ENCODE measurements at places on chromosomes 11 and 22.

GRCh38 chr11:119094816-119095065 lies 6.9 kb downstream of the DPAGT1 start:
- DNase-seq: no peak

GRCh38 chr11:6941970-6942369 lies 15.7 kb downstream of the ZNF215 start:
- DNase-seq: no peak

DNA sequence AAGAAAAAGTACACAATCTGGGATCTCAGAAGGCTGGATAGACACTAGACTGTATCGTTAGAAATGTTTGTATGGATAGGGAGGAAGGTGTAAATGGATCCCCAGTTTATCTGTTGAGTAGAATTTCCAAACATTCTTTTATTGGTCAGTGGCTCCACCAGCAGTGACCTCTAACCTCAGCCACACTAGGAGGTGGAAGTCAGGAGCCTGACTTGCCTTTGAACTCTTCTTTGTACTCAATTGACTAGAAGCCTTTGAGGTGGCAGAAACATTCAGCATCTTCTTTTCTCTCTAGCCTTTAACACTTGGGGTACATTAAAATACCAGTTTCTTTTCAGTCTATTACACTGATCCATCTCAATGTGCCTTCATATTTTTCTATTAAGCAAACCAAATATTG lies 39.1 kb downstream of the EXT2 start:
- DNase-seq: no peak

DNA sequence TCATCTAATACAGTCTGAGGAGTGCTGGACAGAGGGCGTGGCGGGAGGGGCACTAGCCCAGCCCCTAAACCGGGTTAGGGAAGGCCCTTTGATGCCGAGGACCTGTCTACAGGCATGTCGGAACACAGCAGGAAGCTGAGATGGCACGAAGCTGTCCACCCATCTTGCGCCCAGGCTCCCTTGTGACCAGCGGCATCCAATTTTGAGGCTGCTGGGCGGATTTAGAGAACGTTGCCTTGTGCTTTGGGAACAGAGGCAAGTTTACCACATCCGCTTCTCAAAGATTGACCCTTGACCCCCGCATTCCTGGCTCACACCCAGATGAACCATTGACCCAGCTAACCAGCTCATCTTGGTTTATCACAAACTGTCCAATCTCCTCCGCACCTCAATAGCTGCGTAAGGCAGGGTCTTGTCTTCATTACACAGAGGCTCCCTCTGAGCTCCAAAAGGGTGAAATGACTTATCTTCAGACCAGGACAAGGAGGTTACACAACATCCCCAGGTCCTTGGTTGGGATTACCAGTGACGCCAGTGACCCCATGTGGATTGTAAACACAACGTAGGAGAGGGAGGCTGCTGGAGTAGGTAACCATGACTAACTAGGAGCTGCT lies 4.5 kb downstream of the FAM83F start:
- DNase-seq: no peak

GRCh38 chr11:75627906-75628668 lies 40.8 kb downstream of the MAP6 start:
- no peak for DNase-seq

GRCh38 chr11:24805671-24806070 lies 308.8 kb downstream of the LUZP2 start:
- DNase-seq: no peak

DNA sequence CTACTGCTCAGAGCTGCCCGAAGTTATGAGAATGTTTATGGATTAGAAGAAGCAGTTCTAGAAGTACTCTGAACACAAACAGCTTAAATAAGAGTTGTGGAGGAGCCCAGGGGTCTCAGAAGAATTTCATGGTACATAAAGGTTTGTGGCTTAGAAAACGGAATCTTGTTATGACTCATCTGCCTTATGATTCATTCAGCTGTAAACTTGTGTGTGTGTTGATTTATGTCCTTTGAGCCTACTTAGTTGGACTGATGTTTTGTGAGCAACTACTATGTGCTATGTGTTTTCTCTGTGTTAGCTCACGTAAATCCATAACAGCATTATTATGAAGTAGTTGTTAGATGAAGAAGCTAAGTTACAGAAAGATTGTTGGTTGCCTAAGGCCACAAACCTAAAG lies 203.7 kb downstream of the PGR start:
- no peak for DNase-seq

- no peak for DNase-seq
Observed at GRCh38 chr11:3796801-3797328, 489 bp downstream of the NUP98 start.

- no peak for DNase-seq
Observed at GRCh38 chr11:93407777-93408401, 77.3 kb downstream of the DEUP1 start.

GRCh38 chr11:66693356-66694055 lies 15.8 kb upstream of the RBM4B start:
- DNase-seq: no peak

GRCh38 chr22:30763815-30764673 lies 69.4 kb downstream of the OSBP2 start:
- DNase-seq: peak; percentile 55

DNA sequence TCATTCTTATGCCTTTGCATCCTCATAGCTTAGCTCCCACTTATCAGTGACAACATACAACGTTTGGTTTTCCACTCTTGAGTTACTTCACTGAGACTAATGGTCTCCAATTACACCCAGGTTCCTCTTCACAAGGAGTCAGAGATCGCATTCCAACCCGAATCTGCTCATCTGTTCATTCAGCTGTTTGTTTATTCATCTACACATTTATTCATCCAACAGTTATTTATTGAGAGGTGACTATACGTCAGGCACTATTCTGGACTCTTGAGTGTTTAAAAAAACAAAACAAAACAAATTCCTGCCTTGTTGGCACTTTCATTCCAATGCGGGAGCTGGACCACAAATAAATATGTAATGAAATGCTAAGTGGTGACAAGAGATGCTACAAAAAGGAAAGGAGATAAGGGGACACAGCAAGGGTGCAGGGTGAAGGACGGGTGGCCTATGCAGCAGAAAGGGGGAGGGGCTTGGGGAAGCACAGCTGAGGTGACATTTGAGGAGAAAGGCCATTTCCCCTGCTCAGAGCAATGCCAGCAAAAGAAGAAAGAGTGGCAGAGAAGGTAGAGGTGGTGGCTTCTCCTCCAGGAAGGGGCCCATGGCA lies 393.8 kb upstream of the SYN3 start:
- no peak for DNase-seq

DNA sequence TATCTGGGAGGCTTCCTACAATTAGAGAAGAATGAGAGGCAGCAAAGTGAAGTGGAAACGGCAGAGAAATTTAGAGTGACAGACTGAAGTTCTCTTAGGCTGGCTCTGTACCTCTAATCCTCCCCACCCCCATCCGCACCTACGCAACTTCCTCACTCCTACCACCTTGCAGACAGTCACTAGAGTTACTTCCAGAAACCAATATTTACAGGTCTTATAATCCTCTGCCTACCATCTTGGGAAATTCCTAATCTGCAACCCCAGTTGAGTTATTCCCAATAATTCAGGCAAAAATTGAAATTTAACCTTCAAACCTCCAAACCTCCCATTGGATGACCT lies 71.7 kb downstream of the PAK1 start:
- no peak for DNase-seq

GRCh38 chr22:49271831-49272230 lies 555.8 kb downstream of the BRD1 start:
- no peak for DNase-seq

DNA sequence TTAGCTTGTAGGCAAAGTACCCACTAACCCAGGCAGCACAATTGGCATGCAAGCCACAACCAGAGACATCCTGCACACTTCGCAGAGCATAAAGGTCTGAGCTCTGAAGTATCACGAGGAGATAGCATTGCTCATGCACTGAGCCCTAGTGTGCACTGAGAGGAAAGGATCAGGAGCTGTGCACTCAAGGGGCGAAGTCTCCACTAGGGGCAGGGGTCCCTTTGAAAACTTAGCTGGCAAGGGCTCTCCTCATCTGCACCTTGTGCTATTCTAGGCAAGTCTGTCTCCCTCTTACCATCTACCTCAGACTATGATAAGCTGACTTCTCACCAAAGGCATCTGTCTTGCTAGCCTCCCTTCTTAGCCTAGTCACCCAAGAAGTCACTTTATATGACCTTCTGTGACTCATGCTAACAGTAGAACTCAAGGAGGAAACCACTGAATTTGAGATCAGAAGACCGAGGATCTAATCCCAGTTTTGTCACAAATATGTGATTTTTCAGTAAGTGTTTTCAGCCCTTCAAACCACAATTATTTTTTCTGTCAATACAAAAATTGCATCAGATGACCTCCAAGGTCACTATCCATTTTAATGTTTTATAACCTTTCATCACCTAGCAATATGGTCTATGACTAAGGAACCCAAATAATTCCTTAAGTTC lies 1078.0 kb downstream of the NTM start:
- DNase-seq: no peak

DNA sequence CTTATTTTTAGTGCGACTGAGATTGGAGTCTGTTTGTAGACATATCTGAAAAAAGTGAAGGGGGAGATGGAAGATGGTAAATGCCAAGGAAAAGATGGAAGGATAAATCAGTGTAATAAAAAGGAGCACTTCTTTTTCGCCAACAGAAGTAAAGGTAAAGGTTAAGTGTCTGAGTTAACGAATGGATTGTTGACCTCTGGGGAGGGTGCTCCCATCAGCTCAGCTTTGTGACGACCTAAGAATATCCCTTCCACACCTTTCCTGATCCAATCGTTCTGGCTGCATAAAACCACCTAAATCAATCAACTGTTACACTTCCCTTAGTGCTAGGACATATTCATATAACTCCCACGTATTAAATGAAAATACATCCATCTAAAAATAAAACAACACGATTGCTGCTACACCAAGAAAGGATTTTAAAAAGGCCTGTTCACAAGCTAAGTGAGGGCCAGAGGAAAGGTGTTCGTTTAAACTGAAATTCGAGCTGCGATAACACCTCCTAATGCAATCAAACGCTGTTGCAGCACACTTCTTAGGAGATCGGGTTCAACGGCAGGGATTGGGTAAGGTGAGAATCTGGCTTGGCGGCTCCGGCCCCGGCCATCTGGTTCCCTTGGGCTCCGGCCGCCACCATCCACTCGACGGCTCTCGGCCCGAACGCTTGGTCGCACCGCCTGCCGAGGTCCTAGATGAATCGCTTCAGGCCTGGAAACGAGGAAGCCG lies 658 bp downstream of the C11orf71 start:
- DNase-seq: peak; percentile 56

DNA sequence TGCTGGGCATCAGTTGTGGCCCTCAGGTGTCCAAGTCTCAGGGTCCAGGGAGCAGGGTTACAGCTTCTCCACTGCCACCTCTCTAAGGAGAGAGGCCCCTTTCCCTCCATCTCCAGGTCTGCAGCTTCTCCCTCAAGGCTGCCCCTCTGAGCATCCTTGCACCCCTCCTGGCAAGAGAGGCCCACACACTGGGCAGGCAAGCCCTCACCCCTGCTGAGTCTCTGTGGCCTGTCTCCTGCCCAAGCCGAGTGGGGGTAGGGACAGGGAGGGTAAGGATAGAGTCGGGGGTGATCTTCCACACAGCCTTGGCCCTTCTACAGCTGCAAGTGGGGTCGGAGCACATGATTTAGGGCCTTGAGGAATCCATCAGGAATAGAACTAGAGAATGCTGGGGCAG lies 76.6 kb downstream of the ST3GAL4 start:
- no peak for DNase-seq

DNA sequence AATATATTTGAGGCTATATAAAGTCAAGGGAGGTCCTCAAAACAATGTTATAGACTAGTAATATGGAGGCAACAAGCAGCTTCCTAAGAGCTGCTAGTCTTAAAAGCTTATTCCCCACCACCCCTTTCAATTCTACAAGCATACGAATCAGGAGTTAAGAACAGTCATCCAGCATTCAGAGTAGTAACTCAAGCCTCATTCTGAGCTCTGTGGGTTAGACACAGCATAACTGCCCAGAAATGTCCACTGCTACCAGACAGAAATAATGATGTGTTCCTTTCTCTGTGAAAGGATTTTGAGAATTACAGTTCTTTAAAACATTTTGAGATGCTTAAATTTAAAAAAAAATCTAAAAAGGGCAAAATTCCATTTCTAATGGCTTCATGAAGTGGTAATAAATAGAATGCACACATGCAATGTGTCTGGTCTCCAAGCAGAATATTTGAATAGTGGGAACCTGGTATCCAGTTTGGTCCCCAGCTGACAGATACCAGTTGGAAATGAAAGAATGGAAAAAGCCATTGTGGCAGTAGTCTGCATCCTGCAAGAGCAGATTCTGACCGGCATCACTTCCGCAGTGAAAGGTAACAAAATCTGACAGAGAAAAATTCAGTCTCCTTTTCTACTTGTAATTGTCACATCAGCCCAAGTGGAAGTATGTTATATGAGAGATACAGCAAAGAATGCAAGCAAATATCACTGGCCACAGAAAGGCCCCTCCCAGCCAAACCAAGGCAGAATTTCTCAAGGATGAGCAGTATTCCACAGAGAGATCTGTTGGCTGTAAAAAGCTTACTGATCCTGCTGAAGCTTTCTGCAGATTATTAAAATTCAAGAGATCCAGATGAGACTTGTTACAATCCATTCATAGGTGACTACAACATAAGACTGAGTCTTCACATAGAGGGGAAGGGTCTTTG lies 310.8 kb upstream of the PITPNB start:
- no peak for DNase-seq

DNA sequence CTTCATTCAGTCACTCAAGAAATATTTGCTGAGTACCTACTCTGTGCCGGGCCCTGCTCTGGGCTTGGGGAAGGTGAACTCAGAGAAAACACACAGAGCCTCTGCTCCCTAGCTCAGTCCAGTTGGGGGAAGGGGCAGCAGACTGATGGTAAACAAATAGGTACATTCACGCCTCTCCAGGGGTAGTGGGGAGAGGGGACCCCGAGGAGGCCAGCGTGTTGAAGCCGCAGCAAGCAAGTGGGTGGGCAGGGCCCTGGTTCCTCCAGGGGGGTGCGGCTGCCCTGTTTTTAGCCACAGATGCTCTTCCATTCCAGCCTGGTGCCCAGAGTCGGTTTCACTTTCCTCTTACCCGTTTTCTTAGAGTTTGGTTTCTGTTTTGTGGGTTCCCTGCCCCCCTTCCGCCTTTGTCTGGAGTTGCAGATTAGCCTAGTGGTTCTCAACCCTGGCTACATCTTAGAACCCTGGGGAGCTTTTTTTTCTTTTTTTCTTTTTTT lies 8.7 kb downstream of the DRAP1 start:
- DNase-seq: peak; percentile 82

DNA sequence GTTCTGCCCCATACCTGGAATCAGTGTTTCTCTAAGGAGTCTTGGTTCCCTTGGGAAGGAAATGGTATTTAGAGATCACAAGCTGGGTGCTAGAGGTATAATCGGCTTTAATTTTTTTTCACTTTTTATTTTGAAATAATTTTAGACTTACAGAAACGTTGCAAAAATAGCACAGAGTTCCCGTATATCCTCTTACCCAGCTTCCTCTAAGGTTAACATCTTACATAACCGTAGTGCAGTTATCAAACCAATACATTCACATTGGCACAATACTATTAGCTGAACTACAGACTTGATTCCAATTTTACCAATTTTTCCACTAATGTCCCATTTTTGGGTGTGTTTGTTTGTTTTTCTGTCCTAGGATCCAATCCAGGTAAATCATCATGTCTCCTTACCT lies 63.8 kb downstream of the RBX1 start:
- DNase-seq: no peak

All from GDM1 (cell line).